ENCODE measurements at places on chromosomes 1 and 21.
A peak's percentile ranks its signal among the peaks of the same experiment; 100 is the strongest.

DNA sequence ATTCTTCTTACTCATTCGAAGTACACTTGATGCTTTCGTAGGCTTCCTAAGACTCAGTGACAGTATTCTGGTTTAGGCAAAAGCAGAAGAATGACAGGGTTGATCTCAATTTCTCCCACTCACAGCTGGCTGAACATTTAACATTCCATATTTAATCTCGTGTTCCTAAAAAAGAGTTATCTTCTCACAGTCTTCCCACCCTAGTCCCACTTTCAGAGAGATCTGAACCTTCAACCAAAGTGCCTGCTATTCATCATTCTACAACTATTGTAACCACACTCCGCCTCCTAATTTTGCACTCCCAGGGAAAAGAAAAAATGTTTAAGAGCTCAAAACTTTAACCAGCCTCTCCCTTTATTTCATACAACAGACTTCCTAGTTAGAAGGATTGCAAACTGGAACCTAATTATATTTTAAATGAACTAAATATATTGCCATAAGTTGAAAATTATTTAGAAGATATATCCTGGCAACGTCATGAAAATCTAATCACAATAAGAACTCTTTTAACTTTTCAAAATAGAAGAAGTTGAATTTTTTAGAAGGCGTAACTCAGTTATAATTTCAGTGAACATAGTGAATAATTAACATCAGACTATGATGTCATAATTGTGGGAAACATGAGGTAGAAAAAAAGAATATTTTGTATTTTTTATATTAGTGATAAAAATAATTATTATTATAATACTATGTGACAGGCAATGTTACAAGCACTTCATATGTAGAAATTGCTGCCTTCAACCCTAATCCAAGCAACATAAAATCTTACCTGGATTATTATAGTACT lies 540.9 kb upstream of the ADGRL2 start:
- no peak for DNase-seq

DNA sequence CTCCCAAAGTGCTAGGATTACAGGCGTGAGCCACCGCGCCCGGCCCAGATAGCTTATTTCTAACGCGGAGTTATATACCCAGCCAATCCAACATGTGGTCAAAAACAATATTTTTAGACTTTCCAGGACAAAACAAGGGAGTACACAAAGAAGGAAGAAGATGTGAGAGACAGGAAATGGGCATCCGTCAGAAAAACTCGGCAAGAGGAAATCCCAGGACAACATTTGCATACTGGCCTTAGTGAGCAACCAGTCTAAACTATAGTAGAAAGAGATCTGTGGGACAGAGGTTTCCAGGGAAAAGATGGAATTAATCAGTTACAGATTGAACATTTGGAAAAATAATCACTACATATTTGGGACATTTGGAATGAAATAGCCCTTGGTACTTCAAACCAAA lies 11.4 kb downstream of the ARMH1 start:
- no peak for DNase-seq

- no peak for DNase-seq
Observed at GRCh38 chr21:41402231-41402630, 23.8 kb upstream of the MX1 start.

DNA sequence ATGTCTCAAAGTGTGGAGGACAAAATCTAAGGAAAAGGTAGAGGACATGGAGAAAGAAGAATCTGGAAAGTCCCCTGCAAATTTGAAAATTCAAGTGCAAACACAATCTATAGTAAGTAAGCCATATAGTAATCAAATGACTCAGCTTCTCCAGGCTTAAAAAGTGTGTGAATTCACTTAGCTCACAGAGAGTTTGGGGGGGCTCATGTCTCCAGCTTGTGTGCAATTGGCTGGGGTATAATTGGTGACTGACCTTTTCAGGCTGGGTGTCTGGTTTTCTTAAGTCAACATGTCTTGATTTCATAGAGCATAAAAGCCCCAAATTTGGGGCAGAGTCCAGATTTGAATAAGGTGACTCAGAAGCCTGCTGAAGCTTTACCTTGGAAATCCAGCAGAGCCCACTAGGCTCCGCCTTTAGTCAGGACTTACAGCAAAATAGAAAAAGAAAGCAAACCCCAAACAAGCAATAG lies 8.6 kb downstream of the CLDN14 start:
- DNase-seq = no peak

DNA sequence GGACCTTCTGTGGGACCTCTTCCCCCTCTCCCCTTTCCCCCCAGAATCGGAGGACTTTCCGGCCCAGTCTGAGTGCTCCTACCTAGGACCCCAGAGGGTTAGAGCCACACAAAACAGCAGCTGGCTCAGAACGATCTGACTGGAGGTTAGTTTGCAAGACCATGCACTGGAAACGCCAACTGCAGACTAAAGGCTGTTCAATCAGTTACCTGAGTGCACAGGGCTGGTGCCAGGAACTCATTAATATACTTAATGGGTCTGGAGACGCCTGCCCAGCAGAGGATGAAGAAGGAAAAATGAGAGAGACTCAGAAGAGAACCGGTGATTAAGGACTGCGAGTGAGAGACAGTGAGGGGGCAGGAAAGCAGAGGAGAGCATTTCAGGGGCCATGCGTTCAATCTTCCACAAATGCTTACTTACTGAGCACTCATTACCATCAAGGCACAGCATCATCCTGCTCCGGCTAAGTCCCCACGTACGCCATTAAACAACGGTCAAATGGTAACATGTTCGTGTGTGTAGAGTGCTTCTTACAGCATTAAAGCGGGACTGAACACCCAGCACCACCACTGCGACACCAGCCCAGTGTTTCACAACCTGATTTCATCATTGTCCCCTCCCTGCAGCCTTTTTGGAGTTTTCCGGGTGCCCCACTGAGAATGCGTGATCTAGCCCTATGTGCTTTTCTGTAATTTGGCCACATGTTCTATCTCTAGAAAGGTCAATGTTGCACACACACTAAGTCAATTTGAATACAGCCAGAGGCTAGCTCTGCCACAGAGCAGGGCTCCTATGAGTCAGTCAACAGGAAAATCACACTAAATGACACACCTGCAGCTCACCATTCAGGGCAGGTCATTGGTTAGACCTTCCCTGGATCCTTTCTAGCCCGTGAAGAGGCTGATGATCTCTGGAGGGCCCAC lies 7.6 kb downstream of the ENO1 start:
- peak; percentile 75 for DNase-seq

GRCh38 chr1:57789936-57790335 lies 366.1 kb upstream of the DAB1 start:
- no peak for DNase-seq

- DNase-seq = peak; percentile 82
Observed at GRCh38 chr1:231359113-231359512, 21.0 kb downstream of the SPRTN start.

- peak; percentile 80 for DNase-seq
Observed at GRCh38 chr1:232624546-232625281, 5.2 kb downstream of the SIPA1L2 start.

- no peak for DNase-seq
Observed at GRCh38 chr1:36872126-36872754, 162.1 kb downstream of the GRIK3 start.

DNA sequence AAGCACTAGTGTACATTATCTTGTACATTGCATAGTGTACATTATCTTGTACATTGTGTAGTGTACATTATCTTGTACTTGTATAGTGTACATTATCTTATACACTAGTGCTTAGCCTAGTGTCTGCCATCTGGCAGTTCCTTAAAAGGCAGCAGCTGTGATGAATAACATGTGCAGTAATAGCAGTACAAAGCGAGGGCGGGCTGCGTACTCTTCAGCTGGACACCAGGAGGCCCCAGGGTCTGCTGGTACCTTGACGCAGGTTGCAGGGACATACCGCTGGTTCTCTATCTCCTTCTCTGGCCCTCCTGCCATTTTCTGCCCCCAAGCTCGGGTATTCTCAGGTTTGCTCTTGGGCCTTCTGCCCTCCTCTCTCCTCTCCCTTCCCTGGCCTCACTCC lies 149.6 kb downstream of the SEC16B start:
- DNase-seq = no peak

All from inflammatory macrophage (primary cell).